Suprapubic skin (tissue), 4 donors: ENCODE measurements at places on chromosomes 4 and X. TPM values are rescaled to one million over a fixed set of nuclear protein-coding genes. Genes with fewer than 3 reads are reported as not detected.

- DNase-seq = no peak
Observed at GRCh38 chrX:153671589-153672530, 1.8 kb downstream of the PNCK start.

- no peak for DNase-seq
Observed at GRCh38 chr4:74539044-74539790, 94.3 kb downstream of the AREG start.

DNA sequence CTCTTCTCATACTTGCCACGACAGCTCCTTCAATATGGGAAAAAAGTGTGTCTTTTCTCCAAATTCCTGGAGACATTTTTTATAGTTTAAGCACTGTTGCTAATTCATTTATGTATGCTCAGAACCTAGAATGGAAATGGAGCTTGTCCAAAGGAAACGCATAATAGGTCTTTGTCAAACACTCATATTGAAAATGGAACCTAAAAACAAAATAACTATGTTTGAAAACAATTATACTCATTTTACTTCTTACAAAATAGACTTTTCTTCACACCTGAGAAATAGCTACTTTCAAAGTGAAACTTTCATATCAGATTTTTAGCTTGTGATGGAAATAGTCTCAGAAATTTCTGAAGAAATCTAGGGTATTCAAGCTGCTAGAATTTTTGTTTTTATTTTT lies 529.7 kb upstream of the BOD1L1 start:
- DNase-seq = no peak

Gene CCSER1
- 9.4 TPM for total RNA-seq

Gene SLC39A8
- 15.0 TPM for total RNA-seq

Gene WNK3
- 0.52 TPM for total RNA-seq

Gene SPIN3
- total RNA-seq = 8.5 TPM

Gene GDPD2
- total RNA-seq = 63.5 TPM
